Endothelial cell (in vitro differentiated cells): ENCODE measurements at places on chromosomes 7 and 10. TPM values are rescaled to one million over a fixed set of nuclear protein-coding genes. Genes with fewer than 3 reads are reported as not detected.

Gene MCM10
- 7.0 TPM for total RNA-seq

Gene PLPP4
- not detected for total RNA-seq

Gene GTF2IRD1
- total RNA-seq: 32.6 TPM

Gene SFTPA2
- not detected for total RNA-seq

Gene SFTPA1
- total RNA-seq: not detected

Gene CH25H
- total RNA-seq: 10.0 TPM

Gene TNS3
- 7.5 TPM for total RNA-seq

Gene TLX1
- 31.0 TPM for total RNA-seq

Gene ATE1
- 36.0 TPM for total RNA-seq

Gene OR2A42
- total RNA-seq: 0.08 TPM

Gene SDHAF3
- total RNA-seq: 6.7 TPM

Gene ATP6V0A4
- total RNA-seq: not detected

Gene METTL27
- total RNA-seq: 6.1 TPM

Gene GRM3
- not detected for total RNA-seq

Gene CUZD1
- 0.54 TPM for total RNA-seq

Gene ANXA8L1
- not detected for total RNA-seq

Gene SFXN3
- total RNA-seq: 27.1 TPM

Gene TEX36
- not detected for total RNA-seq

Gene CNPY1
- not detected for total RNA-seq

Gene BAIAP2L1
- total RNA-seq: 20.6 TPM

Gene ZNF679
- not detected for total RNA-seq

Gene GATA3
- 70.9 TPM for total RNA-seq

Gene ZNF22
- total RNA-seq: 39.2 TPM

Gene GLI3
- total RNA-seq: 24.9 TPM

Gene CEP55
- total RNA-seq: 3.5 TPM

Gene GPER1
- 0.72 TPM for total RNA-seq

Gene MINDY4
- 4.7 TPM for total RNA-seq

Gene MUC12
- total RNA-seq: 1.3 TPM

Gene PKD2L1
- total RNA-seq: 0.44 TPM

Gene CPEB3
- total RNA-seq: 2.4 TPM

Gene SCART1
- total RNA-seq: 0.36 TPM

Gene RNF32
- 1.9 TPM for total RNA-seq

Gene GIMAP1
- 3.6 TPM for total RNA-seq

Gene TAS2R4
- total RNA-seq: 1.1 TPM

Gene PIK3CG
- 2.4 TPM for total RNA-seq

Gene TMEM184A
- total RNA-seq: 0.21 TPM

Gene AKR1C8
- not detected for total RNA-seq

Gene FGFBP3
- total RNA-seq: 3.1 TPM

Gene CISD1
- 38.1 TPM for total RNA-seq

Gene TWIST1
- total RNA-seq: 2.4 TPM

Gene ACSM6
- total RNA-seq: not detected

Gene TSPAN12
- 20.3 TPM for total RNA-seq

Gene EPDR1
- 11.7 TPM for total RNA-seq

Gene IPMK
- total RNA-seq: 5.5 TPM

Gene STOX1
- total RNA-seq: 0.21 TPM

Gene SPDYE5
- not detected for total RNA-seq

Gene ACTR3C
- total RNA-seq: 0.87 TPM

Gene SLC26A3
- total RNA-seq: not detected

Gene RNF148
- total RNA-seq: 1.6 TPM

Gene ZNF467
- total RNA-seq: 64.2 TPM

Gene RBP4
- not detected for total RNA-seq

Gene PDE6C
- total RNA-seq: not detected

Gene ZPBP
- total RNA-seq: not detected

Gene CALCR
- 0.62 TPM for total RNA-seq
